ENCODE measurements at places on chromosomes 12 and 14.

DNA sequence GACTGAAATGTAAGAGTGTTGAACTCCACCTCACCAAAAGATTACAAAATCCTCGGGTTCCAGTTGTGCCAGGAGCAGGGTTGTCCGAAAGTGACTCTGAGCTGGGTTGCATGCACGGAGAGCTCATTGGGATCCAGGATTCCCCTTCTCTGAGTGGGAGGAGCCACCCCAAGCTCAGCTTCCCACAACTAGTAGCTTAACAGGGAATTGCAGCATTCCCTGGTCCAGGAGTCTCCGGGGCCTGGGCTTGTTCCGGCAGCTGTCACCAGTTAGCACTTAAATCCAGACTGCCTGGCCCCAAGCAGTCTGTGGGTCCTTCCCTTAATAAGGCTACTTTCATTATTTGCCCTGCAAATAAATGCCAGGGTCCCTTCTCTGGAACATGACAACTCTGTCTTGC, 50.1 kb downstream of the CD9 start:
- no peak for DNase-seq

- DNase-seq, result no peak
Measured at GRCh38 chr14:95811813-95812212, 64.8 kb upstream of the TUNAR start.

DNA sequence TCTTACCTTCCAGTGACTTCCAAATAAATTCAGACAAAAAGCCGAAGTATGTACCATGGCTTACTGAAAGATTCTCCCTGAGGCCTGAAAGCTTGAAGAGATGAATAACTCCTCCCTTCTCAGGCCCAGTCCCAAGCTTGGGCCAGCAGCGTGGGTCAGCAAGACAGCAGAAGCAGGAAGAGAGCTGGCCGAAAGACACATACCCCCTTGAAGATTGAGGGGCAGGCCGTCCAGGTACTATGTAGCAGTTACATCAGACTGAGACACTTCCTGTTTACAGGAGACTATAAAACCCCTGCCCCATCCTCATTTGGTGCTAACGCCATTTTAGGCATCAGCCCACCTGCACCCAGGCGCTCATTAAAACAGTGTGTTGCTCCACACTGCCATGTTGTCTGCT, 15.0 kb downstream of the NDUFA12 start:
- DNase-seq, result no peak

DNA sequence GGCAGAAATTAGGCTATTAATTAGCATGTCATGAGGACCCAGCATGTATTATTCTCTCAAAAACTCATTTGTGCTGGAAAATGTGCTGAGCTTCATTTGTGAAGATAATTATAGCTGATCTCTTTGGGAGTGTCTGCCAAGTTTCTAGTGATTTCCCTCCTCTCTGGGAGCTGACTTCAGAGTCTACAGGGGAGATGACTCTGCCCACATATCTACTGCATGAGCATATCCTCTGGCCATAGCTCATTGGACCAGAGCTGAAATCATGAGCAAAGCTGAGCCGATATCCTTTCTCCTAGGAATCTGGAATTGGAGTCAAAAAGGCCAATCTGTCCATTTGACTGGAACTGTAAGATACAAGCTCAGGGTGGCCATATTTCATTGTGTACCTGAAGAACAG, 5.9 kb downstream of the CCDC198 start:
- no peak for DNase-seq

GRCh38 chr12:82600379-82600778, 86.3 kb upstream of the TMTC2 start:
- DNase-seq, result no peak

GRCh38 chr14:69827560-69827959, 30.5 kb upstream of the SLC10A1 start:
- DNase-seq, result no peak

DNA sequence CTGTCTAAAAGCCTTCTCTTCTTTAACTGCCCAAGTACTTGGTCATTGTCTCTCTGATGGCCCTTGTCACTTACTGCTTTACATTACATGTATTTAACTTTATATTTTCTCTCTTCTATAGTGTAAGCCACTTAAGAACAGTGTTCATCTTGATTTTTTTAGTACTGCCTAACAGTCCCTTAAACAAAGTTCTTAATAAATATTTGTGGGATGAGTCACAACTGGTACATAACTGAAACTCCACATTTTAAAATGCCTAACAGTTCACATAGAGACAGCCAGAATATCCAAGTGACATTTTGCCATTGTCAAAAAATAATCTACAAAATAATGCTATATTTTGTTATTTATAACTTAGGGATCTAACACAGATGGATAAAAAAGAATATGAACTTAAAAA, 146.6 kb downstream of the STXBP6 start:
- no peak for DNase-seq

DNA sequence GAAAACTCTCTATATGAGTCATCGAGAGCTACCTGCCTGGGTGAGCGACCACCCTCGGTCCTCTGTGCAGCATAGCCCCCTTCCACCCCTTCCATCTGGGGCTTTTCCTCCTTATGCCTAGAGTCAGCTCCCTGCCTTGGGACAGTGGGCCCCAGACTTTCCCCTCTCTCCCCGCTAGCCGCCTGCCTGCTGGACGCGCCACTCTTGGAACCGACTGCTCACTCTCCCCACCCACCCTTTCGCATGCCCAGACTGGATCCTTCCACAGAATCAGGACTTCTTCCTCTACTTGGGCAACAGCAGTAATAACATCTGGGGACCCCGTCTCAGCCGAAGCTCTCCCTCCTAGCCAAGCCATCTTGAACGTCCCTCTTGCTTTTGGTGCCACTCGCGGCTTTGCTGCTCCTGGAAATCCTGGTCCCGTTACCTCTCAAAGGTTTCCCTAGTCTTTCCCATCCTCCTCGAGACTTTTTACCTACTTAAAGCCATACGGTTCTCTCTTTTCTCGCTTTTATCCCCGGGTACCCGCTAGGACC, 671 bp downstream of the ESYT1 start:
- DNase-seq, result no peak

- DNase-seq, result no peak
Measured at GRCh38 chr14:45070215-45070614, 13.7 kb upstream of the PRPF39 start.

DNA sequence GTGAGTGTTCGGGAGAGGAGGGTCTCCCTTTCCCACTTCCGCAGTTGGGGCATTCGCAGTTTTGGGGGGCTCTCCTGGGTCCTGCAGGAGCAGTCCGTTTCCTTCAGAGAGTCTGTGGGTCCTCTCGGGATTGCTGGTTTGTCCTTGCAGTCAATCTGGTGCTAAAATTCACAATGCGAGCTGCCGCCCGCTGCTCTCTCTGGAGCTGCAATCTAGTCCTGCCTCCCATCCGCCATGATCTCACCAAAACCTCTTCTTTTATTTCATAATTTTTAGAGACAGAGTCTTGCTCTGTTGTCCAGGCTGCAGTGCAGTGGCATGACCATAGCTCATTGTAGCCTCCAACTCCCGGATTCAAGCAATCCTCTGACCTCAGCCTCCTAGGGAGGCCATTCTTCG, 22.5 kb downstream of the RNFT2 start:
- DNase-seq, result no peak

GRCh38 chr12:113007166-113007565, 28.8 kb downstream of the OAS2 start:
- DNase-seq, result no peak

DNA sequence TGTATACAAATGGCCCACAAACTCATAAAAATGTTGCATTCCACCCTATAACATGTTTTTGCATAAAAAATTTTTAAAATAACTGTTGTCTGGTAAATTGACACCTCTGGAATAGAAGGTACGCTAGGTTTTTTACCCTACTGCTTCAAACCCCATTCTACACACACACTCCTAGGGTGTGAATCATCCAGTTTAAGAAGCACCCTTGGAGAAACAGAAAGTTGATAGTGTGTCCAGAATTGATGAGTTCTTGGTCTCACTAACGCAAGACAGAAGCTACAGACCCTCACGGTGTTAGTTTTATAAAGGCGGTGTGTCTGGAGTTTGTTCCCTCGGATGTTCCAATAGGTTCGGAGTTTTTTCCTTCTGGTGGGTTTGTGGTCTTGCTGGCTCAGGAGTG, 158.5 kb downstream of the KLRB1 start:
- DNase-seq, result no peak

- peak; percentile 3 for DNase-seq
Measured at GRCh38 chr12:59113831-59114615, 193.7 kb upstream of the LRIG3 start.

DNA sequence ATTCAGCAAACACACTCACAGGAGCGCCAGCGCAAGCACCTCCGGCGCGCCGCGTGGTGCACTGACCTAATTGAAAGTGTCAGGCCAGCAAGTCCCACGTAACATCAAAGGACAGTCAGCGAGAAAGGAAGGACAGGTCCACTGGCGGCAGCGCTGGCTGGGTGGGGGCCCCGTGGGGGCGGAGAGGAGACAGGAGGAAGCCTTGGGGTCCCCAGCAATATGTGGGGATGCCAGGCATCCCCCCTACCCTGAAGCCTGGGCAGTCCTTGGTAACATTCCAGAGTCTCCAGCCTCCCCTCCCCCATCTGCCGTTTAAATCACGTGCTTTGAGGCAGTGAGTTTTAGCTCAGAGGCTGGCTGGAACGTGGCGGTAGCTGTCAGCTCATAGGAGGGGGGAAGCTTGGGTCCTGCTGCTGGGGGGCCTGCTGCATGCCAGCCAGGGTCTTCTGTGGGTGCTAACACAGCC, 159.2 kb downstream of the CALM1 start:
- no peak for DNase-seq

GRCh38 chr14:77151918-77152588, 10.5 kb upstream of the ZDHHC22 start:
- DNase-seq, result no peak

DNA sequence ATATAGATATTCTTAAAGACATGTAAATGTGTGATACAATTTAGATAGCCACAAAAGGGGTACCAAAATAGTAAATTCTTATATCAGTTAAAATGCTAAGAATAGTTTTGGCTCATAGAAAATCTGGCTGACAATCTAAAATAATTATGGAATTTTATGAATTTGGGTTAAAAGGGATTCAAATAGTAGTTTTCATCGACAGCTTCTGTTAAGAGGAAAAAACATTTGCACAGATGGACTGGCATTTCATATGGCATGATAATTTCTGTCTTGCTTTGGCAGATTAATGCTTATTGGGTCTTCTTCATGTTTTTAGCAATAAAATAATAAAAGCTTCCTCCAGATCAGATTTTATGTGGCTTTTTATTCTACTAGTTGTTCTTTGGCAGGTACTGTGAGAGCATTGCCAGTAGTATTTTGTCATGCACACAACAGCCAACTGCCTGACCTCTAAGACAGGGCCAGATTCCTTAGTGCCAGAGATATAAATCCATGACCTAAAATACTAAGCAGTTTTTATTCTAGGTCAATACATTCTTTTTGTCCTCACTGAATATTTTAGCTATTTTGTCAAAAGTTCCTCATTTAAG, 9.1 kb downstream of the ABCD2 start:
- no peak for DNase-seq

GRCh38 chr12:29739279-29739991, 44.3 kb downstream of the TMTC1 start:
- no peak for DNase-seq

DNA sequence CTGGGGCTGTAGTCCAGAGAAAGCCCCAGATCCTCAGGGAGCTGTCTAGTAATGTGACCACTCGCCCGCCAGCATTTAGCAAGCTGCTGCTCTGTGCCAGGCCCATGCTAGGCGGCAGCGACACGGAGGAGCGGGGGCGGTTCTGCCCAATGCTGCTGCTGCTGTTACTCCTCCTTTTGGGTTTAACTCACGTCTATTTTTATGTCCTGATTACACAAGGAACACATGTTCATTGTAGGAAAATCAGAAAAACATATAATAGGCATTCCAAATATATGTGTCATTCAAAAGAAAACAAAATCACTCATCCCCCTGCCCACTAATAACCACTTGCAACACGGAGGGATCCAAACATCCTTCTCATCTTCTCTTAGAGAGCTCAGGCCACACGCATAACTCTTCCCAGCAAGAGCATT, 30.4 kb downstream of the CCDC92 start:
- DNase-seq, result no peak
